CD8-positive, alpha-beta T cell (primary cell): ENCODE measurements at places on chromosomes 11 and 22.

DNA sequence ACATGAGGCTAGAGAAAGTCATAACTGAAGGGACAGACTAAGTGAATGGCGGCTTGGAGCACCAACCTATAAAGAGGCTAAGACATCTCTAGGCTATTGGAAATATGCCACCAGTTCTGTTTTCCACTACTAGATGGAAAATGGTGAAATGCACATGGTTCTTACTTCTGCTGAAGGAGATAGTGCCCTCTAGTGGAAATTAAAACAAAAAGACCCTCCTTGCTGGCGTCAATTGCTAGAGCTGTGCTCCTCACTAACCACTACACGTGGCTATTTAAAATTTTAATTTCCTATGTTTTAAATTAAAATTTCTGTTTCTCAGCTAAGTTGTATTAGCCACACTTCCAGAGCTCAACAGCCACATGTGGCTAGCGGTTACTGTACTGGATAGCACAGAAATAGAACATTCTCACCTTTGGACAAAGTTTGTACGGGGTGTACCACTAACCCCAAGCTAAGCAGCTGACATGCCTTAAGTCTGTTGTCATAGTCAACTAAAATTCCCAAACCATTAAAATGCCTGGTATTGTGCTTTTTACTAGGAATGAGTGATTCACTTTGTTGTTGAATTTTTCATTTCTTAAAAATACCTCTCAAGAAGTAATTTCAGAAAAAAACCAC lies 34.1 kb upstream of the CALCA start:
- DNase-seq: peak; percentile 61

GRCh38 chr11:10918275-10918674 lies 60.4 kb upstream of the ZBED5 start:
- DNase-seq: no peak

DNA sequence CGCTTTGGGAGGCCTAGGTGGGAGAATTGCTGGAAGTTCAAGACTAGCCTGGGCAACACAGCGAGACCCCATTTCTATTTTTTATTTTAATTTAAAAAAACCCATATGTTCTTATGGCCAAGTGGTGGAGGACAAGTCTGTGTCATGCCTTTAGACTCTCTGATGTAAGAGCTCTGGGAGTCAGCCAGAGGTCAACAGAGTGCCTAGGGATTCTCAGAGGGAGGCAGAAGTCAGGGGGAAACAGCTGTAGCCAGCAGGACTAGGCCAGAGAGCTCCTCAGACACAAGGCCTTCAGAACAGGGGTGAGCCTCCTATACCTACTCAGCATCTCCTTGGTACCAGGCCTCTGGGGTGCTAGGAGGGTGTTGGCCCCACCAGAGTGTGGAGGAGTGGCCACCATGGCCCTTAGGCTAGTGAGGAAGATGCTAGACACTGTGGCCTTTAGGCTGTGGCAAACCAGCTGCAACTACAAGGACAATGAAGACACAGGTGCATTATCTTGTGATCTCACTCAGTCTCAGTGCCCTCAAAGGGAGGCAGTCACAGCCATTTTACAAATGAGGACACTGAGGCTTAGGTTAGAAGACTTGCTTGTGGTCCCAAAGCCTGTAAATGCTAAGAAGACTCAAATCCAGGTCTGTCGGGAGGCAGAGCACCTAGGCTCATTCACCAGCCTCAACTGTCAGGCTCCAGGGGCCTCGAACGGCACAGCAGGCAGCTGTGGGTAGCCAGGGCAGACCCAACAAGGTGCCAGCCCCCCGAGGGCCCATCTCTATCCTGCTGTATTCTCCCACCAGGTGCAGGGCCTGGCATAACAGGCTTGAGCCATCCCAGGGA lies 5.0 kb downstream of the ZP1 start:
- DNase-seq: no peak

DNA sequence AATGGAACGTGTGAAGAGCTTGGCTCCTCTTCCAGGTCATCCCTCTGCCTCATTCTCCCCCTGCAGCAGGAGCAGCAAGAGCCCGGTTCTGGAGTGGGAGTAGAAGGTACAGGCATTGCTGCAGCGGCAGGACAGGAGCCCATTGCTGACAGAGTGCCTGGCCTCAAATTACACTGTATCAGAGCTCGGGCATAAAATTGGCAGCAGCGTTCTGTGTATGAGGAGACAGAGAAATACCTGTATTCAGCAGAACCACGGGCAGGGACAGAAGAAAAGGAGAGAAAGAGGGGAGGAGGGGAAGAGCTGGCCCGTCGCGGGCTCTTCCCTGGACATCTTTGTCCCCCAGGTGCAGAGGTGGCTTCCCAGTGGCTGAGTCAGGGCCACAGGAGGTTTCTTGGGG lies 2.6 kb upstream of the NCF4 start:
- DNase-seq: no peak

DNA sequence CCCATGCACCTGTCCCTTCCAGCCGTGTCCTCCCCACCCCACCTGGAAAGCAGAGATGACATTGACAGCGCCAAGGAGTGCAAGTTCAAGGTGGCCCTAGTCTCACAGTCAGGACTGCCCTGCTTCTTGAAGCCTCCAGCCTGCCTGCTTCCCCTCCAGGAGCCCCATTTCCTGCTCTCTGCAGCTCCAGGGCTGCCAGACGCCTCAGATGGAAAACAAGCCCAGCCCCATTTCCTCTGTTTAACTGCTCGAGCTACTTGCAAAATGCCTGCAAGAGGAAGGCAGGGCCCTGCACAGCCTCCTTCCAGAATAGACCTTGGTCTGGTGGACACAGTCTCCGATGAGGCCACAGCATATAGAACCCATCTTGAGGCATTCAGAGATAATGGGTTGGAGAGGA lies 5.0 kb upstream of the DGKZ start:
- DNase-seq: no peak

GRCh38 chr22:44075670-44076069 lies 51.6 kb downstream of the PARVB start:
- DNase-seq: no peak

- no peak for DNase-seq
Observed at GRCh38 chr11:2237457-2238238, 32.7 kb downstream of the ASCL2 start.

GRCh38 chr11:104254347-104254746 lies 90.4 kb upstream of the PDGFD start:
- no peak for DNase-seq

DNA sequence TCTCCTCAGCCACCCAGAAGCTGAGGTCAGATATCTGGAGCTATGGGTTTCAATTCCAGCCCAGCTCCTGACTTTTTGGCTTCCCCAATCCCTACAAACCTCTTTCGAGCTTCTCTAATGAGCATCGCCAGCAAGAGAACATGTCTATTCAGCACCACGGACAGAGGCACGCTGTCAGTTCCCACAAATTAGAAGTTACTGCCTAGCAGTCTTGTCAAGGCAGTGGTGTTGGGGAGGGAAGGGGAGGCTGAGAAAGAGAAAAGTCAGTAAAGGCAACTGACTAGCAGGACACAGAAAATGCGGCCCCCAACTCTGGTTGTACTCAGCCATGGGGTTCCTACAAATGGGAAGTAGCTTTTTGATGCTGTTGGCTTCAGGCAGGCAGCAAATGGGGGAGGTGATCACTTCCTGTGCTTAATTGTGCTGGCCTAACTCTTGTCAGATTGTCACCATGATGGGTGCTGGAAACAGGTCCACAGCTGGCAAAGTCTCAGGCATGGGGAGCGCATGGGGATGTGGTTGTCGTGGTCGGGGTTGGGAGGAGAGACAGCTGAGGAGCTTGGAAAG lies 205.9 kb downstream of the ST3GAL4 start:
- no peak for DNase-seq

- DNase-seq: no peak
Observed at GRCh38 chr11:19677381-19678080, 35.1 kb upstream of the NAV2 start.

- no peak for DNase-seq
Observed at GRCh38 chr11:102390667-102391465, 43.9 kb downstream of the BIRC2 start.

DNA sequence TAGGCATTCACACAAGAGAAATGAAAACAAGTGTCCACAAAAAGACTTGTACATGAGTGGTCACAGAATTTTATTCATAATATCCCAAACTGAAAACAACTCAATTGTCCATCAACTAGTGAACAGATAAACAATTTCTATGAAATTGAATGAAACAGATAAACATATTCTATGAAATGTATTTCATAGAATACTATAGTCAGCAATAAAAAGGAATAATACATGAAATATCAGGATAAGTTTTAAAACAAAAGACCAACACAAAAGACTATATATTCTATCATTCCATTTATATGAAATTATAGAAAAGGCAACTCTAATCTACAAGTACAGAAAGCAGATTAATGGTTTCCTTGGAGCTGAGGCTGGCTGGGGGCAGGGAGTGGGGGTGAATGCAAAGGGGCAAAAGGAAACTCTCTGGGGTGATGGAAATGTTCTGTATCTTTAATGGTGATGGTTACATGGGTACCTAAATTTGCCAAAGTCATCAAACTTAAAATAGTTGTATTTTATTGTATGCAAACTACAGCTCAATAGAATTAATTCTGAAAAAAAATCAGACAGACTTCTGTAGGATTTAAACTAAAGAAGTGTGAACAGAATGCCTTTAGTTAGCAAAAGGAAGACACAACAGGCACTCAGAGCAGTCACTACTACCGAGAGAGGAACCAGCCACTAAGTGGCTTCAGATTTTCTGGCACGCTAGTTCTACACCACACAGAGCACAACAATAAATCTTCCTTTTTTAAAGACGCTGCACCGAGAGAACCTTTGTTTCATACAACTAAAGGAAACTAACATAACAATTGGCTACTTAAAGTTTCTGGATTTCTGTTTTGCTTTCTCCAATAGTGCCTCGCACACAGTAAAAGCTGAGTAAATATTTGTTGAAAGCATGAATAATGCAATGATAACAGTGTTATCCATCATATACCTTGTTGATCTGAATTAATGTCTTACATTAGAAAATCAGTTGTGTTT lies 15.4 kb downstream of the CCDC34 start:
- DNase-seq: no peak

DNA sequence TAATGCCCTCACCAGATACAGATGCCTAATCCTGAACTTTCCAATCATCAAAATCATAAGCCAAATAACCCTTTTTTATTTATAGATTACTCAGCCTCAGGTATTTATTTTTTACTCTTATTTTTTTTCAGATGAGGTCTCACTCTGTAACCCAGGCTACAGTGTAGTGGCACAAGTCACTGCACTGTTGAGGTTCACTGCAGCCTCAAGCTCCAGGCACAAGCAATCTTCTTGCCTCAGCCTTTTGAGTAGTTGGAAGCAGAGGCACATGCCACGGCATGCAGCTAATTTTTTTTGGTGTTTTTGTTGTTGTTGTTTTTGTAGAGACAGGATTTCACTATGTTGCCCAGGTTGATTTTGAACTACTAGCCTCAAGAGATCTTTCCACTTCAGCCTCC lies 49.5 kb downstream of the TTC28 start:
- DNase-seq: no peak

DNA sequence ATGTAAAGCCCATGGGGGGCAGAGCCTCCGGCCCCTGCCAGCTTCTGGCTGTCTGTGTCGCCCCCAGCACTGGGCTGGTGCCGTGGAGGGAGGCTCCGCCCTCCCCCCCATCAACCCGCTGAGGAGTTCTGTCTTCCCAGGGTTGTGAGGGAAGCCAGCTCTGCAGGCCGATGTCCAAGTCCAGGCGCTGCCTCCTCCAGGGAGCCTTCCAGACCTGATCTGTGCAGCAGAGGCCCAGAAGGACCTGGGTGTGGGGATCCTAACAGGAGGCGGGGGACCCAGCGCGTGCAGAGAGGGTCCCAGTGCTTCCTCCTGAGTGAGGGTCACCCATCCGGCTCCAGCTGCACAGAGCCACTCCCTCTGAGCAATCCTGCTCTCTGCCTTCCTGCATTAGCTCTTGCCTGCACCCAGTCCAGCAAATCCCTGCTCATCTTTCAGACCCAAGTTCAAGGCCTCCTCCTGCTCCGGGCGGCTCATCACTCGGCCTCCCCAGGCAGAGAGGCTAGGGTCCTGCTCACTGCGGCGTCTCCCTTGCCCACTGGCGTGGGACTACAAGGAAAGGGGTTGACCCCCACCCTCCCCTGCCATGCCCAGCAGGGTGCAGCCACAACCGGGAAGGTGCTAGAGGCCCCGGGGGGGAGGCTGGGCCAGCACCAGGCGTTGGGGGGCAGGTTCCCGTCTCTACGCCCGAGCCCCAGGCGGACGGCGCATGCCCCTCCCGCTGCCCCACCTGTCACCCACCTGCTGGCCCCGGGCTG lies 16.4 kb downstream of the PRR33 start:
- no peak for DNase-seq

DNA sequence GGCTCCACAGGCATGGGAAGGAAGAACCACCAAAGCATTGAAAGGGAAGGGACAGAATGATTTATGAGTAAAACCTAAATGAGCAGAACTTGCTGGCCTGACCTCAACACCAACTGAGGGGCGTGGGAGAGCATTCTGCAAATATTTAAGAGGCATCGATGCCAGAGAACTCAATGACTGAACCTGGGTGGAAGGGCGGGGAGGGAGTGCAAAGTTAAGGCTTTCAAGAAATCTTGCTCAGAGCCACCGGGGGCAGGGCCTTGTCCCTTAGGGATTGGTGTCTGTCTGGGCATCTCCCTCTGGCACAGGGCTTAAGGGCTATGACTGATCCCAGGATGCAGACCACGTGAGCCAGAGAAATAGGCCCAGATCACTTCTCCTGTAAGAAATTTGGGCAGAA lies 137.1 kb downstream of the ADAMTS15 start:
- DNase-seq: no peak

GRCh38 chr11:2833051-2833715 lies 52.4 kb downstream of the CDKN1C start:
- no peak for DNase-seq

- DNase-seq: peak; percentile 82
Observed at GRCh38 chr22:35257321-35258190, at the start of gene HMGXB4. Gene HMGXB4, plus strand, starts transcription at chr22:35257493. Its CDS starts 4,898 bp downstream, at chr22:35262391.

- no peak for DNase-seq
Observed at GRCh38 chr11:80967649-80968048, 1526.8 kb upstream of the TENM4 start.

- no peak for DNase-seq
Observed at GRCh38 chr11:82996966-82997606, 74.6 kb downstream of the RAB30 start.

DNA sequence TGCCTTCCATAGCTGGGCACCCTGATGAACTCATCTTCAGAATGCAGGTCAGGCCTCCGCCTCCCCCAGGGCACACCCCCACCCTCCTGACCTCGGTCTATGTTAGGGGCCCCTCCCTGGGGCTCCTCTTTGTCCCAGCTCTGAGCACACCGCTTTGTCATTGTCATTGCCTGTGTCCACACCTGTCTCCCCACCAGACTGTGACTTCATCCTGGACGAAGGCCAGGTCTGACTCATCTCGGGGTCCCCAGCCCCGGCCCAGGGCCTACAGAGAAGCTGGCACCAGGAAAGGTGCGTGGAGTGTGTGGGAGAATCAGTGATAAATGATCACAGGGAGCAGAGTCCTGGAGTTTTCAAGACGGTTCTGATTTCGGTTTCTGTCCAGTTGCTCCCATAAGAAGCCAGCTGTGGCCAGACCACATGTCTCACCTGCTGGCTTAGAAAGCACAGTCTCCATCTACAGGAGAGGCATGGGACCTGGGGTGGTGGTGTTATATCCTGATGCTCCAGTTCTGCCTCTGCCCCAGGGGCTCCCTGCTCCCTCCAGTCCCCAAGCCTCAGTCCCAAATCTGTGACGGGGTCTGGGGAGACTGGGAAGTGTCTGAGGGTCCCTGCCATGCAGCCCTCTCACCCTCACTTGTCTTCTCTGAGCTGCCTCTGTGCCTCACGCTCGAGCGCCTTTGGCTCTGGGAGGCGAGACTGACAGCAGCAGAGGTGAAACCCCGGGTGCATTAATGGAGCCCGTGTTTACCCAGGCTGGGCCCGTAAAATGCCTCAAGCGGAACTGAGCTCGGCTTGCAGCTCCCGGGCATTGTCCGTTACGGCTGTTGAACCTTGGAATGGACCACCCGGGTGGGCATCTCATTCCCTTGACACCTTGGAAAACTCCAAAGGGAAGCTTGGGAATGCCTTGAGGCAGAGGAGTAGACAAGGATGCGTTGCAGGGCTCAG lies 85.5 kb upstream of the WNT11 start:
- DNase-seq: no peak
